ENCODE measurements at places on chromosomes 1 and 21. TPM values are rescaled to one million over a fixed set of nuclear protein-coding genes. Genes with fewer than 3 reads are reported as not detected.

The FAM72A gene
- 0.59 TPM for total RNA-seq

GRCh38 chr1:199202331-199202730 is 563.5 kb downstream of the PTPRC start:
- DNase-seq, result no peak

DNA sequence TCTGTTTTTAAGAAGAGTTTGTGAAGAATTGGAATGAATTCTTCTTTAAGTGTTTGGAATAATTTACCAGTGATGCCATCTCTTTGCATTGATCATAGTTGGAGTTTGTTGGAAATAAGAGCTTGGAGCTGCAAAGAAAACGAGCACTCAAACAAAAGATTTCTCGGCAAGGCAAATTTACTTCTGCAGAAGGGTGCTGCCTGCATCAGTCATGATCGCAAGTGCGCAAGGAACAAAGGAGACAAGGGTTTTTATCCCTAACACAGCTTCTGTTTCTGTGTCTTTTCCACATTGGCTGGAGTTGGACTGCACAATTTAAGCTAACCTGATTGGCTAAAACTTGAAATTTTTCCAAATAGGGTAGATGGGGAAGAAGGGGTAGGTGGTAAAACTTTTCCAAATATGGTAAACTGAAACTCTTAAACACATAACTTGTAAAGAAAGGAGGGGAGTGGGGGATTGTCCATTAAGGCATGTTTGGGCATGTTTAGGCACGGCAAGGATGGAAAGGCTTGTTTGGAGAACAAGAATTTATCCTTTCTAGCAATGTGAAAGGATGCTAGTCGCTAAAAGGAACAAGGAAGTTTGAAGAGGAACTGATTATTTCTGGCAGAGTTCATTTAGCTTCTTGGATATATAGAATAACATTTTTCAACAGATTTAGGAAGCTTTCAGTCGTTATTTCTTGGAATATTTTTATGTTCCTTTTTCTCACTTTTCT is 3.5 kb upstream of the AADACL4 start:
- no peak for DNase-seq

DNA sequence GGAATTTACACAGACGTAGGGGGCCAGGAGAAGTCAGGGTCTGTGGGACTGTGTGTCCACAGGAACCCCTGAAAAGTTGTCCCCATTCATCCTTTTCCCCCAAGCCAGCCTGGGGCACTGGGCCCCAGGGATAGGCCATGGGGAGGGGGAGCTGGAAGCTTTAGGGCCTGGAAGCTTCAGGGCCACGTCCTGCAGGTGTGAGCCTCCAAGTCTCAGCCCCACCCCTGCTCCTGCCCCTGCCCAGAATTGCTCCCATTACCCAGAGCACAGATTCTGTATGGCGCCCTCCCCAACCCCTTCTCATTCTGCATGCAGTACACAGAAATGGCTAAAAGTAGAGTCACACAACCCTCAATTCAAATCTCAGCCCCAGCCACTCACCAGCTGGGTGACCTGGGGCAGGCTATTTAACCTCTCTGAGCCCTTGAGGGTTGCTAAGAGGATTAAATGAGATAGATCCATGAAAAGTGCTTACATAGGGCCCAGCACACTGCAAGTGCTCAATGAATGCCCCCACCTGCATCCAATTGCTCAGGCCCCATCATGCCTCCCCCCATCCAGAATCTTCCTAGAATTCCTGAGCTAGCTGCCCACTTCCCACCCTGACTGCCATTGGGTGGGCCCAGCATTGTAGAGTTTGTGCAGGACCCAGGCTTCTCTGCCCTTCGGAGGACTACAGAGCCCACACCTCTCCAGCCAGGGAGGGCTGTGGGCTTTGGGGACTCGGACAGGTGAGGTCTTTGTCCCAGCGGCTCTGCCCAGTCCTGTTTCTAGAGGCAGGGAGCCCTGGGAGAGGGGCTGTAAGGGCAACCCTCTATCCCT is 6.5 kb downstream of the RAP1GAP start:
- DNase-seq, result no peak

DNA sequence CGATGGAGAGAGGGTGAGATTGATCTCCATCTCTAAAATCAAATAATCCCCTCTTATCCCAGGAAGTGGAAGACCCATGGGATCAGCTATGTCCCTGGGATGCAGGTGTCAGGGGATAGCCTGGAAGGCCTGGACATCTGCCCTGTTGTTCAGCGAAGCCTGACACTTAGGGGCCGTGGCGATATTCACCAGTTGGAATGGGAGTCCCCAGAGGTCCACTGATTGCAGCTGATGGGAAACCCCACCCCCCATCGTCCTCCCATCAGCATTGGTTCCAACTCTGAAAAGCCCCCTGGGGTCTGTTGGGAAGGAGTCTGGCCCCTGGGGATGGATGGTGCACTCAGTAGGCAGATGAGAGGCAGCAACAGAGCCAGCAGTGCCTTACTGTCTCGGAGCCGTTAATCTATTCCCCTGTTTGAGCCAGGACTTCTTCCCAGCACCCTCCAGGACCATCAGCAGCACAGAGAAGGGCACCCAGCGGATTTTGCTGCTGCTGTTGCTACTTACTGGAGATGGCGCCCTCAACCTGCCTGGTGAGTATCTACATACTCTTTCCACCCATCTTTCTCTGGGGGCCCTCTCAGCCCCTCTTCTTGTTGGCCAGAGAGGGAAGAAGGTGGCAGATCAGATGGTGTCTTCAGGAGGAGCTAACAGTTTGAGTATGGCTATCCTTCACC is 13.4 kb downstream of the CATSPER4 start:
- no peak for DNase-seq

- no peak for DNase-seq
These were observed 14.9 kb downstream of the ZBTB18 start for GRCh38 chr1:244065960-244066388.

- no peak for DNase-seq
These were observed 124.2 kb downstream of the GALNT2 start for GRCh38 chr1:230191079-230191804.

- no peak for DNase-seq
These were observed 23.6 kb upstream of the CTH start for GRCh38 chr1:70387507-70387906.

- DNase-seq, result peak; percentile 67
These were observed 3.7 kb downstream of the CCDC24 start for GRCh38 chr1:43994794-43995790.

The MROH9 gene
- not detected for total RNA-seq

DNA sequence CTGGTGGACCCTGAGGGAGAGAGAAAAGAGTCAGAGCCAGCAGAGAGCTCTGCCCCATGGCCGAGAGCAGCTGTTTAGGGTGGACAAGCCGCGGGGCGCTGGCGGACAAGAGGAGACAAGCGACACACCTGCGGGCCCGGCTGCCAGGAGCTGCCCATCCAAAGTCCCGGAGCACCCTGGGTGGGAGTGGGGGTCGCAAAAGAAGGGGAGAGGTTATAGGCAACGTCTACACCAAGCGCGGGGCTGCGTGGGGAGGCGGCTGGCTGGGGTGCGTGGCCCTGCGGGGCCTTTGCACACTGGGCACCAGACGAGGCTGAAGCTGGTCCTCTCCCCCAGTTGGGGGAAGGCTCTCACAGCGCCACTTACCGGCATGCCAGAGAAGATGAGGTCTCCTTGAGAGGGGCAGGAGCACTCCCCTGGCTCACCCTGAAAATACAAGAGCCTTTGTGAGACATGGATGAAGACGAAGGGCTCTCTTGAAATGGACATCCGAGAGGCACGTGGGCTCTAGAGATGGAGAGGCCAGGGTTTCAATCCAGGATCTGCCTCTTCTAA is 24.1 kb downstream of the COL16A1 start:
- DNase-seq, result no peak

The GLIS1 gene
- under 0.01 TPM for total RNA-seq

DNA sequence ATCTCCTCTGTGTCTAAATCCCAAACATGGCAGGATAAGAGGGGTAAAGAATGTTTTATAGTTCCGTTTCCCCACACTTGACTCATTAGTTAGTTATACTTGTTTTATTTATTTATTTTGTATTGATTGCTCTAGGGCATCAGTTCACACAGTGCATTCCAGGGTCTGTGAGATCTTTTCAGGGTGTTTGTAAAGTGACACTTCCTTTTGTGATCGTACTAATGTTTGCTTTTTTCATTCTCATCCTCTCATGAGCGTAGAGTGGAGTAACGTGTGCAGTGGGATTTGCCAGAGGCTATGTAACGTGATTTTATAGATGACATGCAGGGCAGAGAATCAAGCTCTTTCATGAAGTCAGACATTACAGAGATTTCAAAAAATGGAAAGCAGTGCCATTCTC is 103.2 kb downstream of the SCCPDH start:
- DNase-seq, result no peak

- no peak for DNase-seq
These were observed 26.9 kb downstream of the PTGS2 start for GRCh38 chr1:186653312-186653711.

Measured in liver (tissue), 10 donors.